Choroid plexus epithelial cell (primary cell): ENCODE measurements at places on chromosomes 3 and 15.

DNA sequence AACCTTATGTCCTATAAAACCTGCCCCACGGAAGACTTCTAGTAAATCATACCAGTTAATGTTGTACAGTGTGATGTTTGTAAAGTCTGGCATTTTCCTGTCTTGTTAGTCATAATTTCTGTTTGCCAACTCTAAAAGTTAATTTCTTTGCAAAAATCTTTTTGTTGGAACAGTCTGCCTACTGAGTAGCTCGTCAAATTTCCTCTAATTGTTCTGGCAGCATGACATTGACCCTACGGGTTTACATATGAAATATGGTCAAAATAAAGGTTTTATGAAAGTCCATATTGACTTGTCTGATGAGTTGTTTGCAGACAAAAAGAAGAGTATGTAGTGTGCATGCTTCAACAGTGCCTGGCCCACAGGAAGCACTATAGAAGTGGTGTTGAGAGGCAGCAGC, 79.8 kb upstream of the SOX2 start:
- no peak for DNase-seq

GRCh38 chr3:55683666-55684270, 196.7 kb upstream of the WNT5A start:
- peak; percentile 43 for DNase-seq

DNA sequence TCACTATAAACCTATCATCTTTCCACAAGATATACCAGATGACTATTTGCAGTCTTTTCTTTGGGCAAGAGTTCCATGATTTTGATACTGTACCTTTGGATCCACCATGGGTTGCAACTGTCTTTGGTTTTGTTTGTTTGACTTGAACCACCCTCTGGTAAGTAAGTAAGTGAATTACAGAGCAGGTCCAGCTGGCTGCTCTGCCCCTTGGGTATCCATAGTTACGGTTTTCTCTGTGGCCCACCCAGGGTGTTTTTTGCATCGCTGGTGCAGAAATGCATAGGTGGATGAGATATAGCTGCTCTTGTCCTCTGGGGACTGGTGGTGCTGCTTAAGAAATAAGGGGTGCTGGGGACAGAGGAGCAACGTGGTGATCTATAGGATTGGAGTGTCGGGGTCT, 33.8 kb downstream of the CHDH start:
- peak; percentile 12 for DNase-seq

GRCh38 chr15:100710744-100711515, 108.5 kb downstream of the ASB7 start:
- DNase-seq = no peak

GRCh38 chr3:42692667-42693529, 7.6 kb downstream of the KLHL40 start:
- no peak for DNase-seq

DNA sequence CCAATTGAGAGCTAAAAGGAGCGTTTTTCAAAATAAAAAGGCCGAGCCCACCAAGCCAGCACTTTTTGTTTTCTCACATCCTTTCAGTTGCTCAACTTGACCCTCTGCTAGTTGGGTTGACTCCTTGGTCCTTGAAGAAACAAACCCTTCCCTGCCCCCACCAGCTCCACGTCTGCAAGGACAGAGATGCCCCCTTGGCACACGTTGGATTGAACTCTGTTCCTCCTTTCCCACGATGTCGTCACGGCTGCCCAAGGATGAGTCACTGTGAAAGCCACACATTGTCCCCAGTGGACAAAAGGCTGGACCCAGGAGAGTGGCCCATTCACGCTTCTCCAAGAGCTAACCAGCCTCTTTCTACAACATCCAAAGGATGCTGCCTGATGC, 43.0 kb upstream of the SPATA12 start:
- DNase-seq = peak; percentile 13

DNA sequence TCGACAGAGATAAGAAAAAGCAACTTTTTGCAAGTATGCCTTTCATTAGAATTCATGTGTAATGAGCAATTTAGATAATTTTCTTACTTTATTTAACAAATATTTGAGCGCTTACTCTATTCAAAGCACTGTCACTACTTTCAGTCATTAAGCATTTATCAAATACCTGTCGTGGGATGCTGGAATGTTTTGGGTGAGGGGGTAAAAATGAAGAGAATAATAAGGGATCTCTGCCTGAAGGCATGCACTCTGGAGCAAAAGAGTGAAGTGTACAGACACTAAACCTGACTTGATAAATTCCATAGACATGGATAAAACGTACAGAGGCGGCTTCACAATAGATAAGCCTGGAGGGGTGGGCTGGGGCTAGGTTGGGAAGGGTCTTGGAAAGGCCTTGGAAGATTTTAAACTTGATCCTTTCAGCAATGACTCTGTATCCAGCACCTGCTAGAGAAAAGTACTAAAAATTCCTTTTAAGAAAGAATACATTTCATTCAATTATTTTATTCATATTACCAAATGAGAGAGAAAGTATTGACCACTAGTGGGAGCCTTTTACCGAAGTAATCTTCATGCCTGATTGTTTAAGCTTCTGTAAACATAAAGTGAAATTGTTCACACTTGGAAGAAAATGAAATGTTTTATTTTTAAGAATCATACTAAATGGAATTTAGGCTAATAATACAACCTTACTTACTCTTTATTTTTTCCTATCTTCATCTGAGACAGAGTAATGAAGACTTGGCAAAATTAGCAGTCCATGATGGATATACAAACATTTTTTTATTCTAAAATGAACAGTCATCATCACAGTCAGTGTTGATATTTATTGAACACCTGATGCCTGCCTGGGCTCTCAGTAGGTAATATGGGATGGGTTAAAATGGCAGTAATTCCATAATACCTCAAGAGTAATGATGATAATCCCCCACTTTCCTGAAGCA, 113.2 kb downstream of the PPP2R3A start:
- DNase-seq = peak; percentile 71

DNA sequence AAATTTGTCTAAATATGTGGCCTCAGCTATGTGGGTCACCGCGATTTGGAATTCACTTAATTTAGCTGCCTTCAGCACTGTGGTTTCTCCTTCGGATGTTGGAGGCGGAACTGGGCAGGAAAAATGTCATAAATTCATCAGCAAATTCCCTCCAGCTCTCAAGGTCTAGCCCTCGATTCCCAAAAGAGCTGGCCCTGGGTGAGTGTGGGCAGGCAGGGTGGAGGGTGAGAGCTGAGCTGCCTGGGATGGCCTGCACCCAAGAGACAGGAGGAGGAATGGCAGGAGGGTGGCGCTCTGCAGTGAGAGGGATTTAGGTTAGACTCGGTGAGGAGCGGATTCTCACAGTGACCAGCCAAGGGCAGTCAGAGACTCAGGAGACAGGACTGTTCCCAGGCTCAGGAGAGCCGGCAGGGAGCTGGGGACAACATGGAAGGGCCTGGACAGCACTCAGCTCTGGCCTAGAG, 57.1 kb downstream of the FEM1B start:
- peak; percentile 67 for DNase-seq

- no peak for DNase-seq
Observed at GRCh38 chr15:80783260-80783659, 4.1 kb downstream of the CEMIP start.
